ENCODE measurements at places on chromosomes 4 and X.

- no peak for DNase-seq
Measured at GRCh38 chr4:147689067-147689466, 5.1 kb upstream of the PRMT9 start.

- DNase-seq: no peak
Measured at GRCh38 chr4:172207258-172207657, 394.1 kb downstream of the GALNTL6 start.

- DNase-seq: no peak
Measured at GRCh38 chr4:78770091-78770642, 6.0 kb upstream of the BMP2K start.

DNA sequence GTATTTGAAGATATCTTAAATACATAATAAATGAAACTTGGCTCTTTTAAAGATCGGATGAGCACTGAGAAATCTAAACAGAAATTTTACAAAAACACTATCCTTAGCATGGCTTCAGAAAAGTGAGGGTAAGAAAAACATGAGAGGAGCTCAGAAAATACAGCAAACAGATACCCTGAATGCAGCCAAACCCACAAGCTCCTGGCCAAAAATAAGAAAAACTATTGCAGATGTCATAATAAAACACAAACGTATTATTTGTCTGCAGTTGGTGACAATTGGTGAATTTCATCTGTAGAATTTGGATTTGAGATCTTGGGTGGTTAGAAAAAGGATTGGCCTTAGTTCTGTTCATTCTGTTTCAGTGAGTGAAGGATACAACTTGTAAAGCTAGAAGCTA lies 603.9 kb downstream of the INPP4B start:
- DNase-seq: no peak
